ENCODE measurements at places on chromosomes 6 and 20. TPM values are rescaled to one million over a fixed set of nuclear protein-coding genes. Genes with fewer than 3 reads are reported as not detected.

CLIC5 gene
- total RNA-seq: 6.0 TPM

NCR2 gene
- 0.82 TPM for total RNA-seq

ROS1 gene
- not detected for total RNA-seq

RAET1G gene
- not detected for total RNA-seq

DNA sequence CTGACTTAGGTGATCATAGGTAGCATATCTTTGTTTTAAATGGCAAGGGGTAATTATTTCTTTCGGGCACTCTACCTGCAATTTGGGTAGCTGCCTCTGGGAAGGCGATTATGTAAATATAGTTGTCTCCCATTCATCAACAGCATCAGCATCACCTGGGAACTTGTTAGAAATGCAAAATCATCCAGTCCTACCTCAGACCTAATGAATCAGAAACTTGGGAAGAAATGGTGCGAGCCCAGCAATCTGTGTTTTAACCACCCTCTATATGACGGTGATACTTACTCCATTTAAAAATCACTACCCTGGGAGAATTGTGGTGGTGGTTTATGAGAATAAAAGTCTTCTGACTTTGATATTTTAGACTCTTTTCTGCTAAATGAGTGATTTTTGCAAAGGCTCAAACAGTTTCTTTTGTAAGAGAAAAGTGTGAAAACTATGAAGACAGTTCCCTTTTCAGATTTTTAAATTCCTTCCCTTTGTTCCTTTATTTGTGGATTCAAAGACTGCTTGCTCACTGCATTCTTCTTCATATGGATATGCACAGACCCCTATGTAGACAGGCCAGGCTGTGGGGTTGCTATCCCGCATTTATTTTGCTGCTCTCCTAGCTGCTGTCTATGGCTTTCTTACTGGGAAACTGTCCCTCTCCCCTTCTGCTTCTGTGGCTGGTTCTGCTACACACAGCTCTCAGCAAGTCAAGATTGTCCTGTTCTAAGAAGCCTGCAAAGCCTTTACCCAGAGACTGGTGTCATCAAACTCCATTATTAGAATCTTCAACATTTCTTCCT, 365.3 kb downstream of the RNF144B start:
- DNase-seq: no peak
- no peak overlapping the region for H3K27ac ChIP-seq
- H3K36me3 ChIP-seq: no peaks in the 10 kb centered on the region
- H3K27me3 ChIP-seq: no peaks in the 10 kb centered on the region

DNA sequence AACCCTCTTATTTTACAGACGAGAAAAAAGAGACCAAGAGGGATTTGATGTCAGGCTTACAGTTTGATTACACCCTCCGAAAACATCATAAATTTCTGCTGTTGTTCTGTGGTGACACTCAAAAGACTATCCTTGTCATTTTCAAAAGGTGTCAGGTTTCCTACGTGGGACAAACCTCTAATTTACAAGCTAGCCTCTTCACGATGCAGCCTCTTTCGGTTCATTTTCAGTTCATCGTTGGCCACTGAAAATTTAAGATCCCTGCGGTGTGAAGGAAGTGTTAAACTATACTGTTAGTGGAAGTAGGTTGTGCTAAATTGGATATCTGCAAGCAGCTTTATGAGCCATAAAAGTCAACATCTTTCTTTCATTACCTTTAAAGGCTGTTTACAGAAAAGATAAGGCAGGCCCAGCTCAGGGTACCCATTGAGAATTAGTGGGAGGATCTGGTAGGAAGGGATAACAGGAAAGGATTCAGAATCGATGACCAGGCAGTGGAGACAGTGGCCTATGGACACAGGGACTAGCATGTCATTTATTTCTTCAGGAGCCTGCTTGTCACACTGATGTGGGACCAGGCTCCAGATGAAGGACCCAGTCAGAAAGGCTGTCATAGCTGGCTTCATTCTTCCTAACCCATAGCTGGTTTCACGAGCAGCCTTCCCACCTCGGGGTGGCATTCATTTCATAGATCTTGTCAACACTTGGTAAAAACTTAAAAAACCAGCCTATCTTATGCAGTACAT, 329.1 kb upstream of the SOX4 start:
- H3K36me3 ChIP-seq: peaks cover 3% of the 10 kb centered on the region
- no peak overlapping the region for H3K4me3 ChIP-seq
- H3K4me1 ChIP-seq: peaks cover 4% of the 10 kb centered on the region

- H3K27me3 ChIP-seq: peaks cover 6% of the 10 kb centered on the region
- H3K4me1 ChIP-seq: no peaks in the 10 kb centered on the region
- no peak for DNase-seq
- no peaks in the 10 kb centered on the region for H3K36me3 ChIP-seq
- no peak overlapping the region for H3K27ac ChIP-seq
Observed at GRCh38 chr6:132623106-132623845, 799 bp downstream of the TAAR2 start.

DNA sequence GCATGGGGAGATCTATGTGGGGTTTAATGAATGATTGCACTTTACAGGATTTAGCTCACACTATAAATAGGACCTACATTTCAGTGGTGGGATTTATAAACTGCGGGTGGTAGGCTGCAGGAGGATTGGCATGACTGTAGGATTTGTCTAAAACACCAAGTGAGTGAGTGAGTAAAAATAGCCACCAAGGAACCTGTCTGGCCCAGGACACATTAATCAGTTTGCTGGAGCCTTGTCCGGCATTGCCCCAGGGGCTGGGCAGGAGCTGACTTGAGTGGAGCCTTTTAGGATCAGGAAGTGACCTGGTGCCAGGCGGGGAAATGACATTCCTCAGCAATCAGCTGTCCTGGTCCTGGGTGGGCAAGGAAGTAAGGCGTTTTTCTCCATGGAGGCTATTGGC, 278.7 kb upstream of the PRND start:
- DNase-seq: no peak
- H3K4me3 ChIP-seq: no peak overlapping the region
- no peaks in the 10 kb centered on the region for H3K36me3 ChIP-seq
- no peaks in the 10 kb centered on the region for H3K4me1 ChIP-seq
- no peak overlapping the region for H3K27ac ChIP-seq

Measured in activated naive CD8-positive, alpha-beta T cell treated with anti-CD3 and anti-CD28 coated beads, Interleukin-2, amount 10 ng/mL, durations not matched to agents 7 days and 5 days (primary cell).